Stimulated activated CD4-positive, alpha-beta T cell treated with anti-CD3 and anti-CD28 coated beads, Interleukin-1b, Interleukin-23, amount 100 ng/mL, for 24 hours (primary cell): ENCODE measurements at places on chromosomes 11 and 22.

- DNase-seq: no peak
Measured at GRCh38 chr11:128766591-128767081, 72.8 kb downstream of the FLI1 start.

- no peak for DNase-seq
Measured at GRCh38 chr11:13214276-13214675, 63.3 kb upstream of the BMAL1 start.

GRCh38 chr11:58503361-58503856 is 4.5 kb downstream of the OR5B21 start:
- DNase-seq: no peak

GRCh38 chr11:128689591-128689947 is 4.3 kb upstream of the FLI1 start:
- DNase-seq: no peak

DNA sequence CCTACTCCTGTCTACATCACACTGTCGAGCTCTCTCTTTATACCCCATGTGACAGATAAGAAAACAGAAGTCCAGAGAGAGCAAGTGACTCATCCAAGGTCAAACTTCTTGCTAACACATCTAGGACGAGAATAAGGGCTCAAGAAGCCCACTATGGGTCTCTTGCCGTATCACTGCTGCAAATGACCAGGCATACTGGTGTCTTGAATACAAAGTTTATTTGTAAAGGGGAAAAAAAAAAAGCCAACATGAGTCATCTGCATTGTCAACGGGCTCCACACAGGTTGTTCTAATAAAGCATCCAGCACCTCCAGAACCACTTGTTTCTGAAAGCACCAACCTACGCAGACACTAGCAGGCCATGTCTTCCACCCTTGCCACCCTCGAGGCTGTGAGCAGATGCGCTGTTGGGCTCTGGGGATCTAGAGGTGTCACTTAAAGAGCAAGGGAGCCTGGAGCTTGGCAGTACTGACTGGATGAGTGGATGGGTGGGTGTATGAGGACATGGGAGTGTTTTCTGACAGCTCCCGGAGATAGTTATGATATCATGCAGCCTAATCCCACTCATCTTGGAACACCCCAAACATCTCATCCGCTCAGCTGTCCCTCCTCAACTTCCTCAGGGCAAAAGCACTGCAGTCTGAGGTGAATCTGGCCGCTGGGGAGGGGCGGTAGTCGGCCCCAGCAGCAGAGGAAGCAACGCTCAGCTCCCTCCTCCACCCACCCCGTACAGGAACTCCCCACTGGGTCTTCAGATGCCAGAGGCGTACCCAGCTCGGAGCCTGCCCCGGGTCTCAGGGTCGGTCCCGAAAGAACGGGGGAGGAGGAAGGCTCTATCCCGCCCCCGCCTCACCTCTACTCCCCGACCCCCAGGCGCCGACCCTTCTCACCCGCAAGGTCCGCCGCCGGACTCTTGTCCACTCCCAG is 1.0 kb downstream of the SMCO4 start:
- DNase-seq: no peak

- DNase-seq: no peak
Measured at GRCh38 chr11:40683010-40683409, 776.4 kb downstream of the LRRC4C start.

DNA sequence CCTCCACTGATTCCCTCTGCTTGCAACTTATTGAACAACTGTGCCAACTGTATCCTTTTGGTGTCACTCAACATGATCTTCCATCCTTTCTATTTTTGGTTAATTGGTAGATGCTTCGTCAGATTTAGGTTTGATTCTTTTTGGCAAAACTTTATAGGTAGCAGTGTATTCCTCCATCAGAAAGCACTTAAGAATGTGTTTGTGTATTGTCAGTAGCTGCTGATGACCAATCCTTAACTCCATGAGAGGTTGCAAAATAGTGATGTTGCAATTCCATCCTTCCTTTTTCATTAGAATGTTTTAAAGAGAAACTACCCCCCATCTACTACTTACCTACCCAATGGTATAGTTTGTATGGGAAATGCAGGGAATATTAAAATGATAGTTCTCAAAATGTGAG is 22.1 kb downstream of the FAM76B start:
- DNase-seq: no peak

DNA sequence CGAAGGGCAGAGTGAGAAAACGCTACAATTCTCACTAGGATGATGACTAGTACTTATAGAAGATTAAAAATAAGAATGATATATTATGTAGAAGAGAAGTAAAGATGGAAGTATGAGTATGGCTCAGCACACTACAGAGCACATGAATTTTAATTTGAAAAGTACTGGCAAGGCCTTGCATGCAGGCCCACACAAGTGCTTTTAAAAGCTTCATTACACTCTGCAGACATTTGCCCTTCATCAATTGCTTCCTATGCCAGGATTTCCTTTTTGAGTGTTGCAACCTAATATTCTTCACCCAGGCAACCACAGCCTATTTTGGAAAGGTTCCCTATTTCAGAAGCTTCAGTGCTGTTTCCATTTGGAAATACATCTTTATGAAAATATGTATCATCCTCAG is 81.1 kb downstream of the LARGE2 start:
- no peak for DNase-seq

GRCh38 chr11:2807025-2807681 is 78.4 kb downstream of the CDKN1C start:
- no peak for DNase-seq
